RCC 7860 (cell line): ENCODE measurements at places on chromosomes 1 and 21.

GRCh38 chr21:41823166-41823565 lies 56.0 kb downstream of the PRDM15 start:
- no peak for DNase-seq

- no peak for DNase-seq
Measured at GRCh38 chr1:169031566-169032224, 74.8 kb upstream of the ATP1B1 start.

DNA sequence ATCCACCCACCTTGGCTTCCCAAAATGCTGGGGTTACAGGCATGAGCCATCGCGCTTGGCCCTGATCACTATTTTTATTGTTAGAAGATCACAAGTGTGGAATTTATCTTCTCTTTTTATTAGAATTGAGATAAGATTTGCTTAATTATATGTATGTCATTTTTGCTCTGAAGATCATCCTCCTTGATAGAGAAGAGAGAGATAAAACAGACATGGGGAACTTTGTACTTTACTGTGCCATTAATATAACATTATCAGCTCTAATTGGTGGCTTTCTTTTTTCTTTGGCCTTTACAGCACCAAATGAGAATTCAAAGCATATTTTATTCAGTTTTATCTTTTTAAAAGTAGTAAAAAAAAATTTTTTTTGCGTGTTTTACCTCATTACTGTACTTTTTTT lies 46.8 kb downstream of the SCP2 start:
- DNase-seq = no peak

DNA sequence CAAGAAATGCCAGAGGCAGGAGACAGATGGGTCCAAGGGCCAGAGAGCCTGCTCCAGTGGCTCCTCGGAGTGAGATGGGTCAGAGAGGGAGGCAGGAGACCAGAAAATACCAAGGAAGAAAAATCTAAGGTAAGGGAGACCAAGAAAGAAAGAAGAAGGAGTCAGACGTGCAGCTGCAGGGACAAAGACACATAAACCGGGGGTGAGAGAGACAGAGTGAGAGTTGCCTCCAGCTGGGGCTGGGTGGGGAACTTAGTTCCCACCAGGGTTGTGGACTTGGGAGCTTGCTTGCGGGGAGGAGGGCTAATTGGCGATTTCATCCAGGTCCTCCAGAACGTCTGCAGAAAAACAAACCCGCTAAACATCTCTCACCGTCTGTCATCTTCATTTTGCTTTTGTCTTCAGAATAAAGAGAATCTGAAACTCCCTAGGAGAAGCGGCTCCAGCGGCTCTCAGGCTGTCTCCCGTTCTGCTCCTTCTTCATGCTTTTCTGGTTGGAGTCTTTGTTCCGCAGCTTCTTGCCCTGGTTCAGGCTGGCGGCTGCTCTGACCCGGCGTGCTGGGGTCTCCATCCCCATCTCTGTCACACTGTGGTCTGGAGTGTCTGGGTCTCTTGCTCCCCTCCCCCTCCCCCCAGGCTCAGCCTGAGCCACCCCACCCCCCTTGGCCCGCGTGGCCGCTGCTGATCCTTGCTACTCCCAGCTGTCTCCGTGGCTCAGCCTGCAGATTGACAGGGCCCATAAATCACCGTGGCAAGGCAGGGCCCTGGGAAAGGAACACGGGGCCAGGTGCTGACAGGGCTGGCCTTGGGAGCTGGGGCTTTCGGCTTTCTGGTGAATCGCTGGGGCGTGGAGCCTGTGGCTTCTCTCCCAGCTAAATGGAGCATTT lies 66.6 kb downstream of the UBIAD1 start:
- no peak for DNase-seq

DNA sequence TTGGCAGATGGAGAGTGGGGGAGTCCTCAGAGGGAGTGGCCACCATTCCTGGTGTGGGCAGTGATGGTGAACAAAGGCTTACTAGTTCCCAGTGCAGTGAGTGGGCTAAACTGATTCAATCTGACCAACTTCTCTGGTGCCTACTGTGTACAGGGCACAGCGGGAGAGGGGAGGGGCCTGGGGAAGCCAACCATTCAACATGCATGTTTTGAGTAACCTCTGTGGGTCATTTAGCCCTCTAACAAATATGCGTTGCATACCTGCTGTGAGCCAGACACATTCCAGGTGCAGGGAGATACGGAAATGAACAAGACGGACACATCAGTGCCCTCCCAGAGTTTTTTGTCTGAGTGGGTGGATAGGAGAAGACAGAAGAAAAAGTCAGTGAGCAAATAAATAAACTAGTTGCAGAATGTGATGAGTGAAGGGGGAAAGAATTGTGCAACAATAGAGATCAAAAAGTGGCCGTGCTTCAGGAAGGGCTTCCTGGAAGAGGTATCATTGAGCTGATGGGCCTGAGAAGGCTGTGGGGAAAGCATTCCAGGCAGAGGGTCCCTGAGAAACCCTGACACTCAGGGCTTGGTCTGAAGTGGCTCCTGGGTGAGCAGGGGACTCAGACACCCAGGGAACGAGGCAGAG lies 78.8 kb downstream of the EPHB2 start:
- peak; percentile 9 for DNase-seq

DNA sequence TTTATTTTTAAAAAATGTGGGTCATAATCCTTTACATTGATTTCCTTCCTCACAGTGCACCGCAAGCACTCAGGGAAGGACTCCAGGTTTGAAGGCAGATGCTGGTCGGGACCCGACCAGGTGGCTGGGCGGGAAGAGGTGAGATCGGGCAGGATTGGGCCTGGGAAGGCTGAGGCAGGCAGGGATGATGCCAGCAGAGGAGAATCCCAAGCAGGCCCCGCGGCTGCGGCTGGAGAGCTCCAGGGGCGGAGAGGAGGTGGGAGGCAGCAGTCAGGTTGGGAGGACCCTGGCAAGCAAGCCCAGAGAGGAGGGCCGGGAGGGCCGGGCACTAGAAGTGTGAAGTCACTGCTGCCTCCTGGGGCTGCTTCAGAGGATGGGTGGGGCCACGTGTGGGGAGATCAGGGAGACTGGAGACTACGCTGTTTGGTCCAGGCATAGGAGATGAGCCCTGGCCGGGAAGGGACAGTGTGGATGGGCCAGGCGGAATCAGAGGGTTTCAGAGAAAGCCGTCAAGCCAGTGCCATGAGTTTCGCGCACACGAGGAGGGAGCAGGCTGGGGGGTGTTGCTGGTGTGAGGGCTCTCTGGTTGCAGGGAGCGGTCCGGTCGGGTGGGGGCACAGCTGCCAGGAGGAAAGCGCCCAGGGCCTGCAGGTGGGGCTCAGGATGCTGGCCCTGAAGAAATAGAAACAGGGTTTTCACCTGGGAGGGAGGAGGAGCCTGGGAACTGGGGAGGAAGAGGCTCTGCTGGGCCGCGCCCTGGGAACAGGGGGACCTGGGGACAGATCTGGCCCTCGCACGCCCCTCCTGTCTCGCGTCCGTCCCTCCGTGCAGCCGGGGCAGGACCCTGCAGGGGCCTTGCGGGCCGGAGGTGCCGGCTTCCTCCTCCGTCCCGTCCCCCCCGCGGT lies 888 bp upstream of the COL18A1 start:
- no peak for DNase-seq

GRCh38 chr1:52628614-52629324 lies 4.2 kb upstream of the SHISAL2A start:
- DNase-seq = no peak

- DNase-seq = no peak
Measured at GRCh38 chr1:206143537-206144172, 26.5 kb upstream of the AVPR1B start.

GRCh38 chr1:1425426-1425752 lies 4.3 kb upstream of the ANKRD65 start:
- DNase-seq = no peak

- no peak for DNase-seq
Measured at GRCh38 chr1:64161357-64161941, 42.0 kb upstream of the UBE2U start.

DNA sequence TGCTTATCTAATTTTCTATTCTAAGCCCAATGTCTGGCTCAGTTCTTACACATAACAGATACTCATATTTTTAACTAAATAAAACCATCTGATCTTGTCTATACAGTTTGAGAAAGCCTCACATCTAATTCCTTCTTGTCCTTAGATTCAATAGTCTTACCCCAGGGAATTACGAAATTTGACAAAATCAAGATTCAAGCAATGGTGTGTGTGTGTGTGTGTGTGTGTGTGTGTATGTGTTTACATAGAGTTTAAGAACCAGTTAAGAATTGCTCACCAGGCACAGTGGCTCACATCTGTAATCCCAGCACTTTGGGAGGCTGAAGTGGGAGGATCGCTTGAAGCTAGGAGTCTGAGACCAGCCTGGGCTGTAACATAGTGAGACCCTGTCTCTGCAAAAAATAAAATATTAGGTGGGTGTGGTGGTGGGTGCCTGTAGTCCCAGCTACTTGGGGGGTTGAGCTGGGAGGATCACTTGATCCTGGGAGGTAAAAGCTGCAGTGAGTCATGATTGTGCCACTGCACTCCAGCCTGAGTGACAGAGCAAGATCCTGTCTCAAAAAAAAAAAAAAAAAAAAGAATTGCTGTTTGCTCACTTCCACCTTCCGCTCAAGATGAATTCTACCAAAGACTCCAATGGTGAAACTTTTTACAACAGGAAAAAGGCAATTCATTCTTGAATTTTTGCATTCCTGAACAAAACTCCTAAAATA lies 6.2 kb downstream of the WDR64 start:
- DNase-seq = no peak
